ENCODE measurements at places on chromosomes 1 and 21.
A peak's percentile ranks its signal among the peaks of the same experiment; 100 is the strongest.

GRCh38 chr1:61742620-61743430 is 545 bp downstream of the PATJ start:
- peak overlapping the region; percentile 78 for H3K4me3 ChIP-seq
- no peaks in the 10 kb centered on the region for H3K36me3 ChIP-seq
- peak; percentile 69 for DNase-seq
- no peaks in the 10 kb centered on the region for H3K27me3 ChIP-seq
- H3K27ac ChIP-seq, result peak overlapping the region; percentile 99

- H3K27ac ChIP-seq, result no peak overlapping the region
- H3K4me3 ChIP-seq, result no peak overlapping the region
- H3K27me3 ChIP-seq, result no peaks in the 10 kb centered on the region
Measured at GRCh38 chr1:151187205-151187604, 2.8 kb downstream of the VPS72 start.

DNA sequence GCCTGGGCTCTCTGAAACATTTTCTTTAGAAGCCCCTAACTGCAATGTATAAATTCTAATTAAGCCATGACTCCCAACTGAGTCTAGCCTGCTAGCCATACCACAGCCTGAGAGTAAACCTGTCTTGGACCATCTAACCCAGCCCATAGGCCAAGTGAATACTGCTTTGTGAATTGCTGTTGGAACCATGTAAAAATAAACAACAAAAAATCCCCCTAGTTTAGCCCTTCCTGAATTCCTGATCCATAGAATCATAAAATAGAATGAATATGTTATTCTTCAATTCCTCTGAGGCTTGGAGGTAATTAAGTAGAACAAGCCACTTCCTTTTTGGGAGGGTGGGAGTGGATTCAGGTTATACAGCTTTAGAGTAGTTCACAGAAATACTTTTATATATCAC is 1496.4 kb downstream of the MRPL39 start:
- H3K36me3 ChIP-seq, result no peaks in the 10 kb centered on the region
- no peaks in the 10 kb centered on the region for H3K4me1 ChIP-seq
- H3K27me3 ChIP-seq, result no peaks in the 10 kb centered on the region
- no peak for DNase-seq
- no peak overlapping the region for H3K4me3 ChIP-seq
- no peak overlapping the region for H3K27ac ChIP-seq

- H3K36me3 ChIP-seq, result no peaks in the 10 kb centered on the region
- H3K4me3 ChIP-seq, result peak overlapping the region; percentile 67
- DNase-seq, result peak; percentile 8
- H3K4me1 ChIP-seq, result peaks cover 47% of the 10 kb centered on the region
- H3K27ac ChIP-seq, result peak overlapping the region; percentile 85
- no peaks in the 10 kb centered on the region for H3K27me3 ChIP-seq
Measured at GRCh38 chr1:149848340-149849110, 50.8 kb upstream of the BOLA1 start.

DNA sequence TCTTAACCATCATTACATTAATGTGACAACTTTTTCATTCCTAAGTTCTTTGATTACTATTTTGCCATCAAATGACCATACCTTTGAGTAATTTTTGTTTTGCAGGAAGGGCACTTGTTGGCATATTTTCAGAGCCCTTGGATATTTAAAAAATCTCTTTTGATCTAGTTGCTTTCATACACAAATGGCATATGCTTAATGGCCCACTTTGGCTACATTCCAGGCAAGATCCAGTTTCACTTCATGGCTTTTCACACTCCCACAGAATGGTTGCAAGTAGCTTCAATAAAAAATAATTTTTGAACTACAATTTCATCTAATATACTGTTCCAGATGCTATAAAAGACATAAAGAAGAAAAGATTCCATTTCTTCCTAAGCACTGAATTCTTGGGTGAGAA is 18.1 kb downstream of the ADAM30 start:
- no peaks in the 10 kb centered on the region for H3K4me1 ChIP-seq
- H3K36me3 ChIP-seq, result no peaks in the 10 kb centered on the region
- DNase-seq, result no peak
- no peak overlapping the region for H3K4me3 ChIP-seq

DNA sequence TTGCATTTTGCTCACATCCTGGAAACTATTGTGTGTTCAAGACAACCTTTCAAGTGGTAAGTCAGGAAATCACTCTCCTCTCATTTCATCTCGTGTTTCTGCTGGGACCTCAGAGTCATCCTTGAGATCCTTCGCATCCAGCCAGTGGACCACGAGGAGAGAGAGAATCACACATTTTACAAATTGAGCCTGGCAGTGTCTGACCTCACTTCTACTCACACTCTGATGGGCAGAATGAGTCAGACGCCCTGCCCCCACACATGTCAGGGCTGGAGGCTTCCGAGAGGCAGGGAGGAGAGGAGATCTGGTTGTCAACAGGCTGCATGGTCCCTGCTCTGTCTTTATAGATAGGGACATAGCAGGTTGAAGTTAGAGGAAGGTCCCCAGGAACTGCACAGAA is 509.7 kb downstream of the AJAP1 start:
- no peak for DNase-seq
- no peaks in the 10 kb centered on the region for H3K4me1 ChIP-seq
- no peaks in the 10 kb centered on the region for H3K36me3 ChIP-seq
- H3K27ac ChIP-seq, result no peak overlapping the region

- H3K36me3 ChIP-seq, result no peaks in the 10 kb centered on the region
- peak; percentile 82 for DNase-seq
- H3K27me3 ChIP-seq, result no peaks in the 10 kb centered on the region
- H3K4me3 ChIP-seq, result no peak overlapping the region
Measured at GRCh38 chr1:158087320-158087927, 93.3 kb upstream of the CD1D start.

DNA sequence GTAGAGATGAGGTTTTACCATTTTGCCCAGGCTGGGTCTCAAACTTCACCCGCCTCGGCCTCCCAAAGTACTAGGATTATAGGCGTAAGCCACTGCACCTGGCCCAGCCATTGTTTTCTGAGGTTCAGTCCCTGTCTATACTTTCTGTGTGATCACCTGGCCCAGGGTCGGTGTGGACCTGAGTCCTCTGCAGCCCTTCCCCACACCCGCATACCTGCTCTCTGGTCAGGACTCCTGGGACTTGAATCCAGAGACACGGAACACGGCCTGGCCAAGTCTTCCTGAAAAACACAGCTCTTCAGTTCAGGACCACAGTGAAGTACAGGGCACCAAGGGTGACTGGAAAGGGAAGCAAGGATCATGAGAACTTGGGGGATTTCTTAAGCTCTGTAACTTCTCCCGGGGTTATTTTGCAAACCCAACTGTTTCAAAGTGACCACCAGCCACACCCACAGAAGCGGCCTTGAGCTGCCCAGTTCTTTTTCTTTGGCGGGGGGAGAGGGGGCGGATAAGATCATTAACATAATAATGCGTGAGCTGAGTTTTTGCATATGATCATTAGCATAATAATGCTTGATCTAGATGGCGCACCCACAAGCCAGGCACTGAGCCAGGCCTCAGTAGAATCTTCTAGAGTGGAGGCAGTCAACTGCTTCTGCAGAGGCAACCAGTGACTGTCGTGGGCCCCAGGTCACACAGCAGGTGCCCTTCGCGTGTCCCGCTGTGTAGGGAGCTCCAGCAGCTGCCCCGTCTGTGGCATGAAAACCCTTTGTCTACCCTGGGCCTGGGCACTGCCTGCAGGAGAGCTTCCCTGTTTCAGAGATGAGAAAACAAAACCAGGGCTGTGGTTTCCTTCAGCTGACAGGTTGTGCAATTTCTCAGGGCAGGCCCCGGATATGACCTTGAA is 1.7 kb upstream of the NADK start:
- no peaks in the 10 kb centered on the region for H3K36me3 ChIP-seq
- H3K4me3 ChIP-seq, result no peak overlapping the region
- H3K27me3 ChIP-seq, result no peaks in the 10 kb centered on the region
- H3K4me1 ChIP-seq, result peaks cover 65% of the 10 kb centered on the region

GRCh38 chr1:37323486-37324377 is 150.6 kb upstream of the ZC3H12A start:
- H3K27me3 ChIP-seq, result peaks cover 17% of the 10 kb centered on the region
- H3K27ac ChIP-seq, result no peak overlapping the region
- no peak overlapping the region for H3K4me3 ChIP-seq
- no peaks in the 10 kb centered on the region for H3K36me3 ChIP-seq
- DNase-seq, result peak; percentile 28
- H3K4me1 ChIP-seq, result no peaks in the 10 kb centered on the region

- no peak overlapping the region for H3K4me3 ChIP-seq
- H3K36me3 ChIP-seq, result no peaks in the 10 kb centered on the region
- H3K4me1 ChIP-seq, result no peaks in the 10 kb centered on the region
- H3K27ac ChIP-seq, result no peak overlapping the region
- DNase-seq, result no peak
Measured at GRCh38 chr1:2433196-2433595, 20.8 kb upstream of the PEX10 start.

DNA sequence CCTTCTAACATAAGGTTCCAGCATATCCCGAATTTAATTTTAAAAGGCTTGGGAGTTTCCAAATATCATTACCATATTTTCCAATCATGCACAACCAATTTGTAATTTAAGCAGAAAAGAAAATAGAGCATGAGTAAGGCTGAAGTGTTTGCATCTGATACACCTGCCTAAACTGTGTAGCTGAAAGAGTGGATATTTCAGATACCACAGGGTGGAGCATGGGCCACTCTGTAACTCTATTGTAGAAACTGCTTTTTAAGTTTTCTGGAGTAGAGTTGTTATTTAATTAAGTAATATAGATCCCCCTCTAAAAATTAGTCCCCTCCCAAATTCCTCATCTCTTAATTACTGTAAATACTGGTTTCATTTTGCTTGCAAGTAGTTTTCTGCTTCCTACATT is 199.8 kb downstream of the USP25 start:
- no peak for DNase-seq
- H3K4me1 ChIP-seq, result no peaks in the 10 kb centered on the region
- H3K27ac ChIP-seq, result no peak overlapping the region
- H3K36me3 ChIP-seq, result no peaks in the 10 kb centered on the region

DNA sequence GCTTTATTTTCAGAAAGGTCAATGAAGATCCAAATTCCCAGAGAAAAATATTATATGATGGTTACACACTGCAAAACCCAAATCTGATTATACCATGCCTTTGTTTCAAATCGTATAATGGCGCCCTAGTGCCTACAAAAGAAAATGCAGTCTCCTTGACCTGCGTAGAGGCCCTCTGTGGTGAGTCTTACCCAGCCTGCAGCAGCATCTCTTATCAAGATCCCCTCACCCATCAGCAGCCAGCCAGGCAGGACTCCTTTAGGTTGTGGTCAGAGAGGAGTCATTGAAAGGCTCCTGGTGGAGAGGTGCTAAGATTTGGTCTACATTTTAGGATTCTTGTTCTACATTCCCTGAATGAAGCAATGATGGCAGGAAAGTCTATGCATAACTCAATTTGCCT is 23.7 kb upstream of the DAB1 start:
- no peaks in the 10 kb centered on the region for H3K27me3 ChIP-seq
- H3K4me3 ChIP-seq, result no peak overlapping the region
- no peak for DNase-seq
- H3K4me1 ChIP-seq, result no peaks in the 10 kb centered on the region

- no peaks in the 10 kb centered on the region for H3K27me3 ChIP-seq
- H3K4me1 ChIP-seq, result no peaks in the 10 kb centered on the region
- H3K36me3 ChIP-seq, result no peaks in the 10 kb centered on the region
- no peak for DNase-seq
- H3K4me3 ChIP-seq, result no peak overlapping the region
Measured at GRCh38 chr1:72119491-72119890, 162.8 kb downstream of the NEGR1 start.

GRCh38 chr1:218394416-218394815 is 49.3 kb downstream of the TGFB2 start:
- DNase-seq, result no peak
- no peaks in the 10 kb centered on the region for H3K27me3 ChIP-seq
- no peak overlapping the region for H3K27ac ChIP-seq
- no peaks in the 10 kb centered on the region for H3K36me3 ChIP-seq
- H3K4me1 ChIP-seq, result peaks cover 9% of the 10 kb centered on the region

GRCh38 chr1:246139745-246140182 is 367.3 kb downstream of the SMYD3 start:
- no peak overlapping the region for H3K27ac ChIP-seq
- no peaks in the 10 kb centered on the region for H3K27me3 ChIP-seq
- no peak for DNase-seq
- H3K4me1 ChIP-seq, result peaks cover 7% of the 10 kb centered on the region

- H3K27me3 ChIP-seq, result no peaks in the 10 kb centered on the region
- no peak overlapping the region for H3K4me3 ChIP-seq
- DNase-seq, result no peak
- no peaks in the 10 kb centered on the region for H3K36me3 ChIP-seq
Measured at GRCh38 chr1:245996811-245997210, 510.3 kb downstream of the SMYD3 start.

GRCh38 chr1:179107706-179108629 is 26.1 kb downstream of the TOR3A start:
- H3K4me3 ChIP-seq, result no peak overlapping the region
- no peak overlapping the region for H3K27ac ChIP-seq
- no peaks in the 10 kb centered on the region for H3K4me1 ChIP-seq
- DNase-seq, result no peak

- no peak for DNase-seq
- peaks cover 24% of the 10 kb centered on the region for H3K4me1 ChIP-seq
- no peaks in the 10 kb centered on the region for H3K27me3 ChIP-seq
- peak overlapping the region; percentile 14 for H3K27ac ChIP-seq
- no peaks in the 10 kb centered on the region for H3K36me3 ChIP-seq
Measured at GRCh38 chr1:16348414-16349182, 3.7 kb downstream of the FBXO42 start.

- no peak overlapping the region for H3K4me3 ChIP-seq
- no peaks in the 10 kb centered on the region for H3K36me3 ChIP-seq
- H3K27me3 ChIP-seq, result no peaks in the 10 kb centered on the region
- H3K4me1 ChIP-seq, result peaks cover 48% of the 10 kb centered on the region
Measured at GRCh38 chr21:28771790-28772501, 220.7 kb downstream of the LTN1 start.

DNA sequence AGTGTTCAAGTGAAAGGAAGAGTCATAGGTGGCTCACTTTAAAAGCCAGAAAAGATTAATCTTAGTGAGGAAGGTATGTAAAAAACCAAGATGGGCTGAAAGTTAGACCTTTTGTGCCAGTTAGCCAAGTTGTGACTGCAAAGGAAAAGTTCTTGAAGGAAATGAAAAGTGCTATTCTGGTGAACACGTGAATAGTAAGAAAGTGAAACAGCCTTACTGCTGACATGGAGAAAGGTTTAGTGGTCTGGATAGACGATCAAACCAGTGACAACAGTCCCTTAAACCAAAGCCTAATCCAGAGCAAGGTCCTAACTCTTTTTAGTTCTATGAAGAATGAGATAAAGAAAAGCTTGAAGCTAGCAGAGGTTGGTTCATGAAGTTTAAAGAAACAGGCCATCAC is 106.4 kb downstream of the CTH start:
- no peaks in the 10 kb centered on the region for H3K36me3 ChIP-seq
- H3K27me3 ChIP-seq, result no peaks in the 10 kb centered on the region
- H3K4me3 ChIP-seq, result no peak overlapping the region
- H3K4me1 ChIP-seq, result no peaks in the 10 kb centered on the region

GRCh38 chr1:166905136-166905535 is 29.1 kb upstream of the TADA1 start:
- peak overlapping the region; percentile 21 for H3K27ac ChIP-seq
- H3K4me1 ChIP-seq, result no peaks in the 10 kb centered on the region
- DNase-seq, result no peak
- H3K36me3 ChIP-seq, result no peaks in the 10 kb centered on the region
- no peak overlapping the region for H3K4me3 ChIP-seq

All from hepatocyte (in vitro differentiated cells).